ENCODE measurements at places on chromosomes 3 and 15.

DNA sequence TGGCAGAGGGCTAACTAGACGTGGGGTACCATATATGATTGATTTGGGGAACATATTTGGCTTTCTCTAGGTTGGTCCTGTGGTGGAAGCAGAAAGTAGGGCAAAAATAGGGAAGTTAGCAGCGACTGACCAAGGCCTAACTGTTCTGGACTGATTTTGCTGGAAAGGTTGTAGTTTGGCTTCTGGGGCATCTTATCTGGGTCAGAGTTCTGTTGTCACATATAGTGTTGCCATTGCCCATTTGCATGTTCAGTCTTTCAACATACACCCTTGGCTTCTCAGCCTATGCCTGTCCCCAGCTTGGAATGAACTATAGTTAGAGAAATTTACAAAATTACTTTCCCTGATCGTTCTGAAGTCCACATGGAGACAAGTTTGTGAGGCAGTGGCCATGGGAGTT, 426.5 kb downstream of the TBC1D5 start:
- peak; percentile 7 for DNase-seq

DNA sequence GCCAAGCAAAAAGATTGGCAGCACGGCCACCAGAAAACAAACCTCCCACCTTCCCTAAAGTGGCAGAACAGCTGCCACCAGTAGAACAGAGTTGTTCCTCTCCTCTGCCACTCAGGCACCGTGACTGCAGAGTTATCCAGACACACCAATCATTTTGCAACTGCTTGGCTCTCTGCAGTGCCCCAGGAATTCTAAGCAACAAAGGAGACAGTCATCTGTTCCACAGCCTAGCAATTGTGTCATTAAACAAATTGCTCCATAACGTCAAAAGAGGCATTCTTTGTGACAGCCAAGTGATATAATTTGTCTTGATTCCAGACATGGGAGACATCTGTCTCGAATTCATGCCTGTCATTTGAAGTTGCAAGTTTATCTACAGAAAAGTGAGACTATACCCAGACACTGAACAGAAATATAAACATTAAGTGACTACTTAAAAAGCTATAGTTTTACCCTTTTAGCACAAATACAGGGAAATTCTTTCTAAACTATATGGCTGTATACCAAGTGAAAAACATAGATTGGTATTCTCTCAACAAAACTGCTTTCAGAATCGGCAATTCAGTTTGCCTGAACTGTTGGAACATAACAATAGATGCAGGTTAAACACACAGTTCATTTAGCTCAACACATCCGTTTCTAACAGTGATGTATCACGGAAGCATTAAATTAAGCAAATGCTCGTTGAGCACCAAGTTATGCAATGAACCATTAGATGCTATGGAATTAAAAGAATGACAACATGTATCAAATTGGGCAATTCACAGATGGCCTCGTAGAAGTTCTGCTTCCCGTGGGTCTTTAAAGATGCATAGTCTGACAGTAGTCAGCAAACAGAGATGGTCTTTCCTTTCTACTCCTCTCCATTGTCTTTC, 281.3 kb downstream of the FGF12 start:
- DNase-seq: no peak

DNA sequence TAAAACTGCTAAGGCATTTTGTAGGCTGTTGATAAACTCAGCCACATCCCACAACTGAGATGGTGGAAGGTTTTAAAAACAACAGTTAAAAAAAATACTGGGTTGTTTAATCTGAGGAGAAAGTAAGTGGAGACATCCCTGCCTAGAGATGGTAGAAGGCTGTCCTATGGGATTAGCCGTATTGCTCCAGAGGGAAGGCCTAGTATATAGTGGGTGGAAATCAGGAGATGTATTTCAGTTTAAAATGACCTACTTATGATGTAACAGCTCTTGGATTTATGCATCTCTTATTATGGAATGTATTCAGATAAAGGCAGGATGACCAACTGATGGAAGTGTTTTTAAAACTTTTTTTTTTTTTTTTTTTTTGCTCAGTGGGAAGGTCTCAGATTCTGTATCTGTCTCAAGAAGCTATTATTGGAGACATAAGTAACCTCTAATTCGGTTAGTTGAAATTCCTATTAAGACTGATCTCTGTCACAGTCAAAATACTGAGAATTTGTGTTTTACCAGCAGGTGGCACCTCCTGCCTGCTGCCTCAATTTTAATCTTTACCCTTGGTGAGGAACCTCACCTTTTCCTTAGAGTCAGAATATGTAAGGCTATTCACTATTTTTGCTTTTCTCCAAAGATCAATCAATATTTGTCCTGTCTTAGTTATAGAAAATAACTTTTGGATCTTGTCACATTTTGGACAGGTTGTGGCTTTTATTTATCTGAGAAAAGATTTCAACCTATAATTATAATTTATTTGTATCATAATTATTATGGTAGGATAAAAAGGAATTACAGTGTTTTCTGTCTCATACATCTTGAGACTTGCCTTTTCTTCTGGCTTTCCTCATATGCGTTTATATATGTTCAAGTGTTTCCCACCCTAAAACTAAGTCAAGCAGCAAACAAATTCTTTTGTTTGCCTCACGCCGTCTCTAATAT, 63.0 kb downstream of the VPS8 start:
- peak; percentile 14 for DNase-seq

- no peak for DNase-seq
Observed at GRCh38 chr15:70078578-70079417, 18.9 kb downstream of the TLE3 start.

DNA sequence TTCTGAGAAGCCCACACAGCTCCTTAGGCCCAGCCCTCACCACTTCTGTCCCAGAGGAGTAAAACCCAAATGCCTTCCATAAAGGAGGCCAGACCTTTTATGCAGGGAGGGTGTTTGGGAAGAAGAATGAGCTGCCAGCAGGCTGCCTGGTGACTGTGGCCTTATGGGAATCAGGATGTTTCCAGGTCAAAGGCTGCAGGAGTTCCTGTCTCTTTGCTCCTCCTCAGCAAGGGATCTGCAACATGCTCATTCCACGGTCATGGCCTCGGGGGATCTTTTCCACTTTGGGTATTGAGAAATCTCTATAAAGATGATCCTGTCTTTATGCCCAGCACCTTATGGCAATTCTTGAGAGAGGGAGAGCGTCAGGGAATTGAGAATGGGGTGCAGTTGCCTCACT, 25.2 kb upstream of the MAGEF1 start:
- no peak for DNase-seq

DNA sequence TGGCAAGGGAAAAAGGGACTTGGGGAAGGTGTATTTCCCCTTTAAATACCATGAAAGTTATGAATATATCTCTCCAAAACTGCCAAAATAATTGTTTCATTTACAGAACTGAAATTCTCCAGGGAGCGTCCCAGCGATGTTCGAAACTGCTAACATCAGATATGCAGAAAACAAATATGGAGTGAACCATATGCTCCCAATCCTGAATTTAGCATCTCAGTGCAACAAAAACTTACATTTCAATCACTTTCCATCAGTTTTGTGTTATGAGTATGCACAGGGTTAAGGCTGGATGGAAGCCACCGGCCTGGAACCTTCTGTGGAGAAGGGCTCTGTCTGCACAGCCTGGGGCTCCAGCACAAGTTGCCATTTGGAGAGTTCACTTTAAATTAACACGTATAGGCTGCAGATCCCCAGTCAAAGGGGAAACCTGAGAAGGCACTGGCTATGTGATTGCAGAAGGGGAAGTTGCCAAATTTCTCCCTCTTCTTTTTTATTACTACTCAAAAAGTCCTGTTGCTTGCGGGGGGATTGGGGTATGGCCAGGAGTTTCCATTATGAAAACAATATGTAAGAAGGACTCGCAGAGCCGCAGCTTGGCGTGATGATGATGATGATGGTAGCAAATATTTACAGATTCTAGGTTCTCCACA, 56.9 kb upstream of the FOXP1 start:
- DNase-seq: peak; percentile 27

- no peak for DNase-seq
Observed at GRCh38 chr3:171385086-171385485, 75.1 kb downstream of the TNIK start.

- DNase-seq: no peak
Observed at GRCh38 chr15:59792359-59792758, 103.2 kb upstream of the BNIP2 start.

DNA sequence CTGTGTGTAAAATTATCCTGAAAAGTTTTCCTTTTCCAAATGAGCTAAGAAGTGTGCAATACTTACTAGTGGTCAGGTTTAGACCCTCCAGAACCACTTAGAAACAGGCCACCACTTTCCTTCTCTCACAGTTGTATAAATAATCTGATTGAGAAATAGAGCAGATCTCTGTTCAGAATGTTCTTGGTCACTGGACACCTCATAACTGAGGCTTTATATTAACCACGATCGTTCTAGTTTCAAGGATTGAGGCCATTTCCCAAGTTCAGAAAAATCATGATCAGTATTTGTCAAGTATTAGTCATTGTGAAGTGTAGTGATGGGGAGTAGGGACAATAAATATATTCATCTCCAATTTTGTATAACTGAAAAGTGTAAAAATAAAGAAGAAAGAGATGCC, 1.0 kb upstream of the MAP3K13 start:
- no peak for DNase-seq

DNA sequence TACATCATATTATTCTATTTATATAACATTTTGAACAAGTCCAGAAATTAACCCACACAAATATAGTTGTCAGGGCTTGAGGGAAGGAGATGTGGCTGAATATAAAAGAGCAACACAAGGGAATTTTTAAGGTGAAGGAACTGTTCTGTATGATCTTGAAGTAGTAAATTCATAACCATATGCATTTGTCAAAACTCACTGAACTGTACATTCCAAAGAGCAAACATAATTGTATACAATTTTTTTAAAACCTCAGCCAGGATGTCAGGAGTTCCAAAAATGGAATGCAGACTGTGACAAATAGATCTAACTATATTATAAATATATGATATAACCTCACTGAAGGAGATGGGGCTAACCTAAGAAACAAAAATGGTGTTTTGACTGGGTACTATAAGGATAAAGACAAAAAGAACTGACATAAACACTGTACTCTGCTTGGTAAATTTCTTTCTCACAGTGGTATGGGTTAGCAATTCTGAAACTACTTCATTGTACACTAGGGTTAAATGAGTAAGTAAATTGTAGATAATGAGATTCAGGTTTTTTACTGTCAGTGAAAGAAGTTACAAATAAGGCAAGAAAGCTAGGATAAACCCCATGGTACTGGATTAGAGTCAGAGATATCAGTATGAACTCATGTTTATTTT, 14.4 kb downstream of the GOLGB1 start:
- DNase-seq: no peak

DNA sequence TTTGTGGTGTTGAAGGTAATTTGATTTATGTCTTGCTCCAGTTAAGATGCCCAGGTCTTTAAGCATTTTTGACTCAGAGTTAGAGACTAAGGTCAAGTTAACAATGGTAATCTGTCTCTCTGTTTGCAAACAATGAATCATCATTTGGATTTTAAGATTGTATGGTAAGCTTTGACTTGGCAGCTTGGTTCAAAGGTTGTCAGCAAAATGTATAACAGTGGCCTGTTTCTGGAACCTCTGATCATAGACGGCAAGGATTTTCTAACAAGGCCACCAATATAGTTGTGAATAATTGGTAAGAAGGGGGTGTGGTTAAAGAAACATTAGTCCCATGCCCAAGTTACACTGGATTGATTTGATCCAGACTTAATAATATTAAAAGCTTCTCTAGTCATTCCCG, 775.2 kb upstream of the GOLIM4 start:
- DNase-seq: no peak

DNA sequence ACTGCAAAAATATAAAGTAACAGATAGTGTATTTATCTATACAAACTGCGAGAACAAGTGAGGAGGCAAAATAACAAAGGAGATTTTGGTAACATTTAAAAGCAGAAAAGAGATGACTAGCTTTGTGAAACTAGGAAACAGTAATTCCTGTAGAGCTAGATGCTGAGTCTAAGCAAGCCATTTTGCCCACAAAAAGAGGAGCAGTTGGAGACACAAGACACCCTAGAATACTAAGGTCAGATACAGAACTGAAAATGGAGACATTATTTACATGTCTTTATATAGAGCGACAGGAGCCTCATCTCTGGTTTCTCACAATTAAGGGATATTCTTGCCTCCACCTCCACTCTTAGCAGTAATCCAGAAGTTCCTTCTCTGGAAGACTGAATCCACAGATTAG, 732.4 kb upstream of the GBE1 start:
- no peak for DNase-seq

DNA sequence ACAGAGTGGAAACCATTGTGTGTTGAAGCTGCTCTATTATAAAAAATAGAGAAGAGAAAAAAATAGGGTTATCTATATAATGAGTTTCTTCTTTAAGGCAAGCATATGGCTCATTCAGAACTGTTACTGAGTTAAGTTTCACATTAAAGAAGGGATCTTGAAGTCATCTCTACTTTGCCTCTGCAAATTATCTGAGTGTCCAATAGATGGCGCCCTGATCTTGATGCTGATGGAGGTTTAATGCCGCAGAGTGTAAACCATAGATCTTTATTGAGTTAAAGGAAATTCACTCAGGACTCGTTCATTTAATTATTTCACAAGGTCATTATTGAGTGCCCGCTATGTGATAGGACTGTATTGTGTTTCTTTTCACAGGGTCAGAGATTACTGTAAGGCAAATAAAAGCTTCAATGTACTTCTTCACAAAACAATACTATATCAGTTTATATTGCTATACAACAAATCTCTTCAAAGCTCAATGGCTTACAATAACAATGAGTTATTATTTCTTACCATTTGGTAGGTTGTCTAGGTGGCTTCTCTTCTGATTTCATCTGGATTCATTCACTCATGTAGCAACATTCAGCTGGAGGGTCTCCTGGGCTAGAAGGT, 171.4 kb downstream of the NSUN3 start:
- DNase-seq: peak; percentile 41

- no peak for DNase-seq
Observed at GRCh38 chr3:124791142-124791541, 60.9 kb downstream of the UMPS start.

DNA sequence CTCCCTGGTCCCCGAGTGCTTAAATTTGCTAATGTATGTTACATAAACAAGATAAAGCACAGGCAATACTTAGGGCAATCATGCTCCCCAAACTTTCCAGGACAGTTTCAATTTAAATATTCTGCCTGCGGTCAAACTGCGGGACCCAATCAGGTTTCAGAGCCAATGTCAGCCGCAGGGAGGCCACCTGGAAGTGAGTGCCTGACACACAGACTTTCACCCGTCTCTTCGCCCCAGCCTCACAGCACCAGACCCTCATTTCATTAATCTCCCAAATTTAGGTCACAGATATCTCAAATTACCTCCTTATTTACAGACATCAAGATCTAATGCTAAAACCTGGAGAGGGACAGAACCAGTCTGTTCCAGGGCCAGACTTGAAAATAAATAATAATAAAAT, 107.2 kb upstream of the ALDH1A3 start:
- no peak for DNase-seq

GRCh38 chr3:156396851-156397250, 158.1 kb downstream of the SSR3 start:
- no peak for DNase-seq

- DNase-seq: peak; percentile 70
Observed at GRCh38 chr3:150348500-150348899, 59.6 kb upstream of the TSC22D2 start.

- no peak for DNase-seq
Observed at GRCh38 chr3:36362973-36363372, 17.3 kb upstream of the STAC start.

- DNase-seq: no peak
Observed at GRCh38 chr3:148186881-148187280, 510.8 kb upstream of the AGTR1 start.

- DNase-seq: peak; percentile 6
Observed at GRCh38 chr15:52295421-52296001, at the start of gene MYO5C. Gene MYO5C (minus strand): TSS chr15:52295804. CDS start chr15:52295636, 168 bp downstream.
